Suppressor macrophage treated with lipopolysaccharide for 1 hour (primary cell): ENCODE measurements at places on chromosomes 3 and 15.

GRCh38 chr15:46872286-46872980 is 844.9 kb upstream of the SEMA6D start:
- DNase-seq = no peak

GRCh38 chr3:172915911-172916514 is 165.5 kb downstream of the ECT2 start:
- no peak for DNase-seq

GRCh38 chr3:123244128-123244527 is 42.4 kb downstream of the SEC22A start:
- peak; percentile 13 for DNase-seq

DNA sequence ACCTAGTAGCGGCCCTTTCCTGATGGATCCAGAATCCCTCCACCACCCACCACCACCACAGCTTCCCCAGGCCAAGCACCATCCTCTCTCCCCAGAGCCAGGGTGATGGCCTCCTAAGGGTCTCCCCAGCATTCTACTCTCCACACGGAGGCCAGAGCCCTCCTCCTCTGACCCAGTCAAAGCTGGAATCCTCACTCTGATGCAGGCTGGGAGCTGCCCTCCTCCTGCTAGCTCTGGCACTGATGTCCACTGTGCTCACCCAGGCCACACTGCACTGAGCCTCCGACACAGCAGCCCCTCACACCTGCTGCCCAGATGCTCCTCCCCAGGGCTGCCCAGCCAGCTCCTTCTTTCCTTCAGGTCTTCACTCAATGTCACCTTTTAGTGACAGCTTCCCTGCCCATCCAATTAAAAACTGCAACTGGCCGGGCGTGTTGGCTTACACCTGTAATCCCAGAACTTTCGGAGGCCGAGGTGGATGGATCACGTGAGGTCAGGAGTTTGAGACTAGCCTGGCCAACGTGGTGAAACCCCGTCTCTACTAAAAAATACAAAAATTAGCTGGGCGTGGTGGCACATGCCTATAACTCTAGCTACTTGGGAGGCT is 21.0 kb downstream of the XXYLT1 start:
- no peak for DNase-seq

DNA sequence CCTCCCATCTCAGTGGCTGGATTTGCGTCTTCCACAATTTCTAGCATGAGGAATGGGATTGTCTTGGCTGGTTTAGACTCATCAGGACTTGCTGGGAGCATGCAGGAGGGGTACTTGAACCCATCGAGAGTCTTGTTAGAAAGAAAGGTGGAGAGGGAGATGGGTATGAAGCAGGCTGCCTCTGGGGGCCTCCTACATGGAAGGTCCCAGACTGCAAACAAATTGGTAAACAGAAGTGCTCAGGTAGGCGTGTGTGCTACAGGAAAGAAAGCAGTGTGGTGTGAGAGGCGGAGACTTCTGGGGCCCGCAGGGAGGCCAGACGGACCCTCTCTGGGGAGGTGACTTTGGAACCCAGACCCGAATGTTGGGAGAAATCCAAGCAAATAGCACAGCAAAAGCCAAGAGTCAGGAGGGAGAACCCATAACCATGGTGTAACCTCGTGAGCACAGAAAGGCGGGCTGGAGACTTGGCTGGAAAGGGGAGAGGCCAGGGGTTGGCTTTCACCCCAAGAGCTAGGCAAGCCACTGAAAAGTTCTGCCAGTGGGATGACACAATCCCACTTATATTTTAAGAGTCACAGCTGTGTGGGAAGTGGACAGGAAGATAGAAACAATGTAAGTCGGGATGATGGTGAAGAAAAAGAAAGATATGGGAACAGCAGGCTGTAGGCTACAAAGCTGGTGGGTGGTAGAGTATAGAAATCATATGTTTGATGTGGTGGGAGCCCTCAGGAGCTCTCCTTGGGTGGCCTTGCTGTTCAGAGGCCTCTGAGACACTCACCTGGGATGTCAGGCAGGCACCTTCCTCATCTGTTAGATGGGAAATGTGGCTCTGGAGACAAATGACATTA is 130.1 kb upstream of the PRR20G start:
- no peak for DNase-seq

GRCh38 chr15:48795901-48796300 is 15.0 kb downstream of the CEP152 start:
- DNase-seq = no peak

- no peak for DNase-seq
Measured at GRCh38 chr15:72737723-72738122, 45.8 kb downstream of the ADPGK start.

DNA sequence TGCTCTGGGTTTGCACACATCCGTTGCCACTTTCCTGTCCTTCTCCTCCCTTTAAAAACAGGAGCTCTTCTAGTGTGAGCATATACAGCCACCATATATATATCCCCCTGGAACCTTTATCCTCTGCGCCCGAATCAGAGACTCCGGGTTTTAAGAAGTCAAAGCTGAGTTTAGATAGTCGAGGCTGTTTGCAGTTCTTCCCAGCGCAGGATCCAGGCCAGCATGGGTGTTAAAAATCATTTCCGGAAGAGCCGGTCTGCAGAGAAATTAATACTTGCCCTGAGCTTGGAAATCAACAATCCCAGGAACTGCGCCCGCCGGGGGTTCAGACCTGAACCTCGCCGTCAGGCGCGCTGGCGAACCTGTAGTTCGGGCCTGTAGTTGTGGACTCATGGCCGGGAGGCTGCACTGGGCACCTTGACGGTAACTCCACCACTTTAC is 2.3 kb downstream of the SHOX2 start:
- no peak for DNase-seq

DNA sequence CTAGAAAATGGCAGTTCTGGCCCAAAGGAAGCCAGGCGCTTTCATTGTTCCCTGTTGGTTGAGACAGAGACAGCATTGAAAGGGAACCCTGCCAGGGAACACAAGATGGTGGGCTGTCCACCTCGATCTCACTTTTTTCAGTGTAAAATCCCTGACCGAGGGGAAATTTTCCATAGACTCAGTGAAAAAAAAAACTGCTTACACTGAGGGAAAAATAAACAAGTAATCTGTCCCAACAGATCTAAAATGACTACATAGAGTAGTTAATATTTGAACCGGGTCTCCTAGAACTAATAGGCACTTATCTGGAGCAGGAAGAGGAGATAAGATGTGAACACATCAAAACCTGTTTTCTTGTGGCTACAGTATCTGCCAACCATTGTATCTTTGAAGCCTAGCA is 763.4 kb upstream of the GOLIM4 start:
- DNase-seq = no peak

- peak; percentile 23 for DNase-seq
Measured at GRCh38 chr15:100671858-100672543, 69.6 kb downstream of the ASB7 start.

GRCh38 chr3:32946973-32947788 is 4.3 kb upstream of the CCR4 start:
- no peak for DNase-seq

GRCh38 chr3:191762323-191762960 is 301.5 kb downstream of the PYDC2 start:
- DNase-seq = no peak

DNA sequence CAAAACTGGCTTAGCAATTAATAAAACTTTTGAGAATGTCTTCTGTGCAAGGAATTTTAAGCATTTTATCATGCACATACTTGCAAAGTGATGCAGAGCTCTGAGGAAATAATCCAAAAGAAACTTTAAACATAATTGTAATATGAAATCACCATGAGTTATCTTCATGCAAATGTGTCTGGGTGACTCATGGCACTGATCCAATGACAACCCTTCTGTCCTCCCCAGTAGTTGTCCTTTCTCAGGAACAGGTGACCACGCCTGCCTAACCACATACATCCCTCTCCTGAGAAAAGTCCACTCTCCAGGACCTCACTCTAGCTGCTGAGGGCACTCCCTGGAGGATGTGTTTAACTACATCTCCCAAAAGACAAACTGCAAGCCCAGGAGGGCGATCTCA is 530.6 kb upstream of the IL12A start:
- DNase-seq = no peak

GRCh38 chr15:87623832-87624231 is 632.7 kb downstream of the NTRK3 start:
- no peak for DNase-seq

GRCh38 chr3:194326968-194327217 is 24.2 kb downstream of the CPN2 start:
- no peak for DNase-seq

DNA sequence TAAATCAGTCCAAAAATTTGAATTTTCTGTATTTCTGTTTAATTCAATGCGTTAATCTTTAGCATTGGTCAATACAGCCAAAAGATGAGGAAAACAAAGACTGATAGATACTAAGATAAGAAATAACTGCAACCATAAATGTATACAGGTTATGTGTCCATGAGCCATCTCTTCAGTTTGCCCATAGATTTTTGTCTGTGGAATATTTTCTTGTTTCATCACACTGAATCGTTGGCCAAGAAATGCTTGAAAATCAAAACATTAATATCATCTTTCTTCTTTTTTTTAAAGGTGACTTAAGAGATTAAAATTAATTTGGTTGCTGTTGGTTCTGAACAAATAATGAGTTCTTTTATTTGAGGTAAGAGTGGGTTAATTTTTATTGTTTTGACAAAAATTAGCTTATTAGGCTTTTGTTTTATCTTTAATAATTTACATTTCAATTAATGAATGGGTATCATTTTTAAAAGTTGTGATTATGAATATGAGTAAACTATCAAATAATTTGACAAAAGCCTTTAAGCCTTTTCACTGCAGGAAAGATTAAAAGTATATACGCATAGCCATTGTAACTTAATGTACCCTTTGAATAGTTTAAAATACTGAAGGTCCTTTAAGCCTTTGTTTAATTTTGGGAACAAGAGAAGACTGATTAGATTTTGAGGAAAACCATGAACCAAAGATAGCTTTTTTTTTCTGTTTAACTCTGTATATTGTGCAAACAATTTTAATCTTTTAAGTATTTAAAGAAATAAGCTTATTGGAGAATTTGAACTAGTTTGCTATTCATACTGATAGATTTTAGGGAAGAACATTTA is 14.7 kb upstream of the CHD2 start:
- peak; percentile 22 for DNase-seq

DNA sequence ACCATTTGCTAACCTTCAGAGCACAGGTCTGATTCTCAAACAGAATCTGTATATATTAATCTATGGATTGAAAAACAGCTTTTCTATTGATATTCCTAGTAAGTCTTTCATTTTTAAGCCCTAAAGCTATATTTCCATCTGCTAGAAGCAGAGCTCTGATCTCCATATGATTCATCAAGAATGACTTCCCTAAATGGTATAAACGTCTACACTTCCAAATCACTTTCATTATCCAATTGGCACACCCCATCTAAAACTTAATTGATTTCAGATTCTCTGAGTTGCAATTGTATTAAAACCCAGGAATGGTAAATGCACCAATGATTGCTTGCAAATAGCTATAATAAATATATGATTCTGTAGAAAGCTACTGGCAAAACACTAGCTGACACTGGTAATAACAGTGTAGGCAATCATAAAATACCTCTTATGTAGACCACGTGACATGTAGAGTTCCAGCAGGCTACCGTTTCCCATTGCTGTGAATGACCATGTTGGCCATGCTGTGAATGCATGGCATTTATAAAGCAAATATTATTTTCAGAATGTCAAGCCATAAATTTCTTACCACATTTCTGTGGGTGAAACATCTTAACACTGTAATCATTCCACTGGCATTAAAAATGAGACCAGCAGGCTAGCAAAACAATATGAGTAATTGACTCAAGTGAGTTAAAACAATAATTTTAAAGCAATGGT is 226.0 kb downstream of the ZMAT3 start:
- no peak for DNase-seq

DNA sequence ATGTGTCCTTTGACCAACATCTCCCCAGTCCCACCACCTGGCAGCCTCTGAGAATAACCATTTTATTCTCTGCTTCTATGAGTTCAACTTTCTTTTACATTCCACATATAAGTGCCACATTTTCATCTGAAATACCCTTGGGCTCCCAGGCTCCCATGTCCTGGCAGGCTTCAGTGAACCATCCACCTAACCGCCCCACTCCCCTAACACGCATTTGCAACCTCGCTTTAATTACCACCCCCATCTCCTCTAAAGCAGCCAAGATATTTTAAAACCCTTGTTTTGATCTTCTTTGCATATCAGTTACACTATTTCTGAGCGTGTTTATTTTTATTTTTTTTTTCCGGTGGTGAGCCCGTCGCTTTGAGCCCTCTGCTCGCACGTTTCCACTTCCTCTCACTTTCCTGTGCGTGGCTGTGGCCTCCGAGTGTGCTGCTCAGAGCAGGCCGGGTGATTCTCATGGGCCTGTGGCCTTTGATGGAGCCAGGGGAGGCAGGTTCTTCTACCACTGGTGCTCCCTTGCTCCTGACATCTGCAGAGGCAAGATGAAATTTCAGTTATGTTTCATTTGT is 195.4 kb upstream of the LPP start:
- peak; percentile 25 for DNase-seq

- DNase-seq = no peak
Measured at GRCh38 chr15:68348081-68348480, 70.5 kb downstream of the FEM1B start.
